ENCODE measurements at places on chromosomes 4 and X. TPM values are rescaled to one million over a fixed set of nuclear protein-coding genes. Genes with fewer than 3 reads are reported as not detected.

Gene MAP3K15
- 0.49 TPM for total RNA-seq

- DNase-seq = no peak
Observed at GRCh38 chrX:121298499-121298898, 251.1 kb downstream of the GLUD2 start.

DNA sequence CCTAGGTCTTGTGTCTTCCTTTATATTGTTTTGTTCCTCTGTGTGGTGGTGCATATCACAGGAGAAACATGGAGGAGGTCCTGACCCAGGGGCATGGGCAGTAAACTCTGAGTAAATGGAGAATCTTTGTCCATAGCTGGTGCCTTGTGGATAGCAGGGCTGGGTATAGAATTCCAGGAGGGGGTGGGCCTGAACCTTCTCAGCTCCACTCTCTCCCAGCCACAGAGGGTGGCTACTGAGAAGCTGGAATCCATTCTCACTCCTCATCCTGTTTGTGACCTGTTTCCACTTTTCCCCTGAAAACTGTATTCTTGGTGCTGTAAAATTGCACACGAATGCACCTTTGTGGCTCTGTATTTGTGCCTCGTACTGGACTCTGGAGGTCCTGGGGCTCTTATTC lies 47.7 kb upstream of the ADRA2C start:
- DNase-seq = no peak

- no peak for DNase-seq
Observed at GRCh38 chr4:3779509-3779908, 13.3 kb downstream of the ADRA2C start.

Gene HSD17B13
- 0.20 TPM for total RNA-seq

GRCh38 chr4:181162676-181163075 lies 1080.5 kb upstream of the TENM3 start:
- DNase-seq = peak; percentile 41

DNA sequence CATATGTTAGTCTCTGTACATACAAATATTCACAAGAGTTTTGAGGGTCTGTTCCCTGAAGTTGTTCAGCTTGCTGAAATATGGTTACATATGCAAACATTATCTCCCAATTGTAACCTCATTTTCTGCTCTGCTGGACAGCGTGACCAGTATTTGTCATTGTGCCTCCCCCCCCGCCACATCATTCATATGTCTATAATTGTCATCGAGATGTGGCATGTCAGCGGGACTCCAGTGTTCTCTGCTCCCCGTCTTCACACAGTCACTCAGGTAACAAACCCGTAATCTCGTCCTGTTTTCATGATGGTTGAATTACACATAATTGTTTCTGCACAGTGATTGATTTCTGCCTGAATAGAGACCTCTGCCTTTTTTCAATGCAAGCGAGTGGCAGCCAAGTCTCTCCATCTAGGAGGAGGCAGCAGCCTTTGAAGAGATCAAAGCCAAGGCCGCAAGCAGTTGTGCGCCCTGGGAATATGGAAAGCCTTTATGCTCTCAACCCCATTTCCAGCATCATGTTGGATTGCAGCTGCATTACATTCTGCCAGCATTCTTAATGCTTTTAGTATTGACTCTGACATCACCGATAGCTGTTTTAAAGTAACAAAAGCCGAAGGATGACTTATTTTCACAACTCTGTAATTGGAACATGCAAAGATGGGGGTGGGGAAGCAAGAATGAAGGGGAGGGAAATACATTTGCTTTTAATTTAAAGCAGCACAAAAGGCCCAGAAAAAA lies 27.4 kb downstream of the LEF1 start:
- DNase-seq = peak; percentile 94

Gene FGD1
- total RNA-seq = 4.6 TPM

Gene CCDC110
- 1.4 TPM for total RNA-seq

DNA sequence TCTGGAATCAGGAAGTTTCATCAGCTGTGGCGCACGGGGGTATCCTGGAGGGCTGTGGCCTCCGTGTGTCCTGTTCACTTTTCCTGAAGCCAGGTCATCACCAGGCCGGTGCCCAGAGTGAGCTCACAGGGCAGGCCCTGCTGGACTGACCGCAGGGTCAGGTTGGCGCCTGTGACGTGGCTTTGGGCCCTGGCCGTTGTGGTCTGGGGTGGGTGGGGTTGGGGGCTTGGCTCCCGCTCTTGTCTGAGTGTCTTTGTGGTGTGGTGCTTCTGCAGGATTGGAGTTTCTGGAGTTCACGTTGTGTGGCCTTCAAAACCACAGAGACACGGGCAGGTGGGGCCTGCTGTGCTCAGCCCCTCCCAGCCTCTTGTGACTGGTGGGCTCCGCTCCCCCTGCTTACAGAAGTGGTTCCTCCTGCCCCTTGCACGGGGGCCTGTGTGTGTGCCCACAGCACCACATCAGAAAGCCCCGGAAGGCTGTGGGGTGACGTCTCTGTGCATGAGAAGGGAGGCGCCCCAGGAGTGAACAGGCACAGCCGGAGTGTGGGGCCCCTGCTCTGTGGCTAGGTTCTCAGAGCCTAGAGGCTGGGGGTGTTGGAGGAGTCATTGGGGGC lies 9.5 kb downstream of the RGS12 start:
- no peak for DNase-seq

- no peak for DNase-seq
Observed at GRCh38 chr4:186846426-186846825, 122.8 kb upstream of the FAT1 start.

DNA sequence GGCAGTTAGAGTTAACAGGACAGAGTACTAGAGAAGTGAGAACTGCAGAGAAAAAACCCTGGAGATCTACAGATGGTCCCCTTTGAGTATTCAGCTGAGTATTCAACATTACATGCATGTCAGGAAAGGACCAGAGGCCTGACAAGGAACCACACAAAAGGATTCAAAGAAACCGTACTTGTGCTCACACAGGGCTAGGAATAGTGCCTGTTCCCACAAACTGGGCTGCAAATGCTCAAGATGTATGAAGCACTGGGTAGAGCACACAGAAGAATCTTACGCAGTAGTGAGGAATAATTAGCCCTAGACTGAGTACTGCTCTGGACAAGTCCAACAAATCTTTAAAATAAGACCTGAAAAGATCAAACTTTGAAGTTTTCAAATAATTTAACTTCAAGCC lies 17.6 kb downstream of the PTPN13 start:
- DNase-seq = no peak

- no peak for DNase-seq
Observed at GRCh38 chr4:612052-612748, 13.2 kb upstream of the PDE6B start.

GRCh38 chr4:23006756-23007155 lies 314.0 kb downstream of the GBA3 start:
- DNase-seq = no peak

Measured in skin of body (tissue), 3 donors.